ENCODE measurements at places on chromosomes 4 and X. TPM values are rescaled to one million over a fixed set of nuclear protein-coding genes. Genes with fewer than 3 reads are reported as not detected.
A peak's percentile ranks its signal among the peaks of the same experiment; 100 is the strongest.

- peak; percentile 21 for DNase-seq
Measured at GRCh38 chrX:102517326-102517725, 787 bp upstream of the TMSB15A start.

DNA sequence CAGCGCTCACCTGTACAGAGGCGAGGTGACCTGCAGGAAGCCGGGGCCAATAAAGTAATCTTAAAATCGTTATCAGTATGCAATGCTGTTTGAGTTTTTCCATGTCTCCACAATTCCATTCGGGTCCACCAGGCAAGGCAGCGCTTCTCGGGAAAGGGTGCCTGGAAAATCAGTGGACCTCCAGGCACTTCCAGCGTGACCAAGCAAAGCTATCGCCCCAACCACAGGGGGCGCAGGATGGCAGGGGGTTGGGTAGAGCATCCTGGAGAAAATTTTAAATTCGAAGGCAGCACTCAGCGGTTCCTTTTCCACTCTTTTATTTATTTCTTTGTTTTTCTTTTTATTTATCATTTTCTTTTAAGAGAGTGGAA, 5.4 kb upstream of the SOX3 start:
- no peak for DNase-seq

DNA sequence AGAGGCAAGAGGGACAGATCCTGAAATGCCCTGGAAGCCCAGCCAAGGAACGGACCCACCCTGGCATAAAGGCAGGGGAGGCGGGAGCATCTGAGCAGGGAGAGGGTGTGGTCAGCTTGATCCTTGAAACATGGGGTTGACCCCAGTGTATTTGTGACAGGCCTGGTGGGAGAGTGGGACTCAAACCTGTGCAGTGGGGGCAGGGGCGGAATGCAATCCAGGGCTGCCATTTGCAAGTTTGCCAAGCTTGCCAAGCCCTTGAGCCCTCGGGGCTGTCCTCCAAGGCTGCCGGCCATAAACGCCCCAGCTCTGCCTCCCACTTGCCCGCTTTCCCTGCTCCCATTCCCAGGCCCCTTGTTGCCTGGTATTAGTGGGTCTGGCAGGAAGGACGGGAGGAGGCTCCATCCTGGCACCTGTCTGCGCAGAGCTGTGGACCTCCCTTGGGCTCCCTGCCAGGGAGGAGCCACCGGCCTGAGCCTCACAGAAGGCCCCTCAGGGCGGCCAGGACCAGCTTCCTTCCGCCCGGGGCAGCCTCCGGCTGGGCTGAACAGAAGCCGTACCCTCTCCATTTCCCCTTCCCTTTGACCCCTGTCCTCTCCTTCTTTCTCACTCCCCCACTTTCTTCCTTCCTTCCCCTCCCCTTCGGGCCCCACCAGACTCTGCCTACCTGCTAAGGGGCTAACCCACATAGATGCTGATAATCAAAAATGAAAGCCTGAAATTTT, 661 bp downstream of the S100P start:
- no peak for DNase-seq

The LRIT3 gene
- total RNA-seq = not detected

GRCh38 chrX:69116077-69116476, 49.2 kb downstream of the PJA1 start:
- DNase-seq = no peak

- DNase-seq = no peak
Measured at GRCh38 chrX:151988706-151989299, 14.3 kb upstream of the GABRE start.

The CFI gene
- not detected for total RNA-seq

GRCh38 chr4:139556071-139556723, at the start of gene SETD7:
Gene SETD7 (minus strand): TSS chr4:139556219. CDS start chr4:139556137, 82 bp downstream.
- peak; percentile 41 for DNase-seq

GRCh38 chr4:105460306-105460705, 13.6 kb downstream of the PPA2 start:
- DNase-seq = no peak

The TMPRSS11B gene
- not detected for total RNA-seq
